Fibroblast of lung (primary cell): ENCODE measurements at places on chromosomes 7 and 10. TPM values are rescaled to one million over a fixed set of nuclear protein-coding genes. Genes with fewer than 3 reads are reported as not detected.

Gene SBDS
- total RNA-seq, result 80.9 and 118 TPM in 2 replicates

GRCh38 chr7:53205006-53205405, 169.6 kb downstream of the POM121L12 start:
- no peak overlapping the region for H3K4me3 ChIP-seq
- DNase-seq, result no peak
- H3K27ac ChIP-seq, result no peak overlapping the region
- H3K4me1 ChIP-seq, result no peaks in the 10 kb centered on the region
- no peaks in the 10 kb centered on the region for H3K36me3 ChIP-seq

Gene CEP55
- total RNA-seq, result 2.1 and 19.0 TPM in 2 replicates

- H3K4me1 ChIP-seq, result peaks cover 6% of the 10 kb centered on the region
- H3K27ac ChIP-seq, result no peak overlapping the region
- no peak overlapping the region for H3K4me3 ChIP-seq
- H3K27me3 ChIP-seq, result no peaks in the 10 kb centered on the region
- no peaks in the 10 kb centered on the region for H3K36me3 ChIP-seq
These were observed 11.5 kb upstream of the SGMS1 start for GRCh38 chr10:50635286-50635685.

DNA sequence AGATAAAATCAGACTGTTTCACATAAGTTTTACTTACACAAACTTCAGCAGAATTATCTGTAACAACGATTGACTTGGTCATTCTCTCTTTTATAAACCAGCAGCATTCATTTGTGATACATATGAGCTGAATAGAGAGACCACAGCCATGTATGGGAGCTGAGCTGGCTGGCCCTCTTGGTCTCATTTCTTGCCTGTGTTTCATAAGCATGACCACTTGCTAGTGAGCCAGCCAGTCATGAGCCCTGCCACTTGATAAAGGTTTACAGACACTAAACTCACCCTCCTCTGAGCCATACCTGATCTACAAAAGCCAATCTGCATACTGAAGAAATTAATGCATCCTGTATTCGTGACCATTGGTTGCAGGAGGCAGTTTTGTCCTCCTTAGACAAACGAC, 82.1 kb downstream of the PKD1L1 start:
- peak; percentile 26 for DNase-seq
- no peaks in the 10 kb centered on the region for H3K4me1 ChIP-seq
- H3K27me3 ChIP-seq, result peaks cover 6% of the 10 kb centered on the region
- no peaks in the 10 kb centered on the region for H3K36me3 ChIP-seq
- H3K4me3 ChIP-seq, result no peak overlapping the region
- H3K27ac ChIP-seq, result no peak overlapping the region

GRCh38 chr7:121603886-121604285, 207.8 kb upstream of the FAM3C start:
- H3K36me3 ChIP-seq, result no peaks in the 10 kb centered on the region
- no peaks in the 10 kb centered on the region for H3K27me3 ChIP-seq
- no peaks in the 10 kb centered on the region for H3K4me1 ChIP-seq

DNA sequence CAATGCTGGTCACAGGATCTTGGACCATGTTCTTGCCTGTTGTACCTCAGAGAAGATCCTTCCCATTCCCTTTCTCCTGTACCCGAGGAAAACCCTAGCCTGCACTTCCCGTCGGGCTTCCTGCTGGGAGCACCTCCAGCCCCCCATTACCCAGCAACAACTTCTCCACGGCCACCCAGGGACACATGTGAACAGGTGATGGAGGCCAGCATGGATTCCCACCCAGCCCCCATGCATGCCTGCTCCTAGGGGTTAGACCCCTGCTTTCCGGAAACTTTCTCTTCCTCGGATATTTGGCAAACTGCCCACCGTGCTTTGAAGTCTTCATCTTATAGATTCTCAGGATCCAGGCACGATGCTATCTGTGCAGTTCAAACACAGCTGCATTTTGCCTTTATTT, 67.3 kb downstream of the CALML3 start:
- H3K27me3 ChIP-seq, result no peaks in the 10 kb centered on the region
- H3K4me3 ChIP-seq, result no peak overlapping the region
- no peak overlapping the region for H3K27ac ChIP-seq
- peaks cover 10% of the 10 kb centered on the region for H3K4me1 ChIP-seq

Gene COL17A1
- under 0.01 TPM in 1 of 2 replicates, not detected in the other for total RNA-seq

DNA sequence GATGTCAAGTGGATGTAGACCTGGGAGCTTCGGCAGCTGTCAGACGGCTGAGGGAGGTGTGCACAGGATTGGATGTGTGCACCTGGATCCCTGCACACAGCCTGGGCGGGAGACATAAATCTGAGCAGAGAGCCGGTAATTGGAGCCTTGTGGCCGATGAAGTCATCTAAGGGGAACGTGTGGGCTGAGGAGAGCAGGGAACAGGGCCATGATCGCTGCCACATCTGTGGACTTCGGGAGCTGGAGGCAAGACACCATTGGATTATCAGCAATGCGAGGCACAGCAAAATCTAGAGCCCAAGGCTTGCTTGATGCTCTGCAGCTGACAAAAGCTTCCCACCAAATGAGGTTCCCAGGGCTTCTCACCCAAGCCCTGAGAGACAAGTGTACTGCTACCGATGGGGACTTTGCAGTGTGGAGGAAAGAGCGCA, 147.7 kb downstream of the PTPN20 start:
- H3K4me1 ChIP-seq, result peaks cover 4% of the 10 kb centered on the region
- DNase-seq, result no peak
- no peak overlapping the region for H3K4me3 ChIP-seq
- H3K27ac ChIP-seq, result no peak overlapping the region
- no peaks in the 10 kb centered on the region for H3K36me3 ChIP-seq
- no peaks in the 10 kb centered on the region for H3K27me3 ChIP-seq

Gene TRIM50
- not detected in 2 replicates for total RNA-seq

Gene FAM25C
- total RNA-seq, result not detected in 2 replicates

GRCh38 chr10:102419269-102420180, 940 bp upstream of the PSD start:
- H3K36me3 ChIP-seq, result peaks cover 9% of the 10 kb centered on the region
- DNase-seq, result peak; percentile 17
- peaks cover 24% of the 10 kb centered on the region for H3K27me3 ChIP-seq

- peak overlapping the region; percentile 58 for H3K27ac ChIP-seq
- H3K27me3 ChIP-seq, result no peaks in the 10 kb centered on the region
- DNase-seq, result peak; percentile 71
These were observed 153.2 kb upstream of the LYZL2 start for GRCh38 chr10:30782537-30783461.

DNA sequence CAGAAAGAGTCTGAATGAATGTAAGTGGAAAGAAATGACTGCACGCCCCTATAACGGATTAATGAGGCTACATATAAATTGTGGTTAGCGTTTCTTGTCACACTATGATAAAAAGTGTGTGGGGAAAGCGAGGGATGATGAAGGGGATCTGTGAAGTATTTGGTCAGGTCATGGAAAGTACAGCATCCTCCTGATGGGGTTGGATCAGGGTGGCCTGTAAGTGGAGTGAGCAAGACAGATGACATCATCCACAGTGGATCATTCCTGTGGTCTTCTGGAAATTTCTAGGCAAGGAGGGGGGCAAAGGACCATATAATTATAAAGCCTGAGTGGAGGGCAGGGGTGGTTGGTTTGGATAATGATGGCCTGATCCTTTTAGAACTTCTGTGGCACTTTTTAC, 606.0 kb downstream of the INHBA start:
- peaks cover 11% of the 10 kb centered on the region for H3K4me1 ChIP-seq
- H3K4me3 ChIP-seq, result no peak overlapping the region
- H3K27ac ChIP-seq, result peak overlapping the region; percentile 94
- peak; percentile 93 for DNase-seq
- no peaks in the 10 kb centered on the region for H3K27me3 ChIP-seq
- H3K36me3 ChIP-seq, result no peaks in the 10 kb centered on the region

DNA sequence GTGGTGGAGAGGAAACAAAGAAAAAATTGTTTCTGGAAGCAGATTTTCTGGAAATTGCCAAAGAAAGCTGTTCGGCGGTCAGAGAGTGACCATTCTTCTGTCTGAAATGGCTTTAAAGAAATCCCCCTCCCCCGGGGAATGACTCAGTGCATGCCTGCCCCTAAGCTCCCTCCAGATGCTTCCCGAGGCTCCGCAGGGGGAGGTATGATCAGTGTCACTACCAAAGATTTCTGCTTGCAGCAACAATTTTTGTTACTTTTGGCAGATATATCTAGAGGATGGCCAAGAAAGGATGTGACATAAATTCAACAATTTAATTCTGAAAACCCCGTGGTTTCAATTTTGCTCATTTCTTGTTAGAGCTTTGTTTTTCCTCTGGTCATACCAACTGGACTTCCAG, 163.9 kb downstream of the JCAD start:
- peak; percentile 93 for DNase-seq
- no peaks in the 10 kb centered on the region for H3K27me3 ChIP-seq
- peak overlapping the region; percentile 12 for H3K4me3 ChIP-seq
- H3K27ac ChIP-seq, result no peak overlapping the region
- no peaks in the 10 kb centered on the region for H3K36me3 ChIP-seq
- H3K4me1 ChIP-seq, result peaks cover 2% of the 10 kb centered on the region

DNA sequence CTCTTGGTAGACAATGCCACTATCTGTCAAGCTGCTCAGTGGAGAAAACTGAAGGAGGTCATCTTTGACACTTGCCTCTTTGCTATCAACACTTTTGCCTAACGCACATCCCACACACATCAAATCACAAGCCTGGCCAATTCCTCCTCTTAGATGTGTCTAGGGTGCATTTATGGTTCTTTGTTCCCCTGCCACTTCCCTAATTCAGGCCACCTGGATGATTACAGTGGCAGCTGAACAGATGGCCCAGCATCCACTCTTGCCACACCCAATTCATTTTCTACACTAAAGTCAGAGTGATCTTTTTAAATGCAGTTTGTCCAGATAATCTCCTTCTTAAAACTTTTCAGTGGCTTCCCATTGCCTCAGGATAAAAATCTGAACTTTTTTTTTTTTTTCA, 58.6 kb downstream of the LAMB4 start:
- DNase-seq, result no peak
- H3K36me3 ChIP-seq, result no peaks in the 10 kb centered on the region
- no peak overlapping the region for H3K27ac ChIP-seq
- H3K27me3 ChIP-seq, result no peaks in the 10 kb centered on the region
- no peak overlapping the region for H3K4me3 ChIP-seq

Gene TRPV5
- not detected in 2 replicates for total RNA-seq

Gene LRRD1
- total RNA-seq, result under 0.01 and 0.17 TPM in 2 replicates

GRCh38 chr10:72319416-72320254, 35.1 kb downstream of the DNAJB12 start:
- H3K27ac ChIP-seq, result peak overlapping the region; percentile 92
- peak; percentile 94 for DNase-seq
- H3K4me3 ChIP-seq, result no peak overlapping the region
- H3K27me3 ChIP-seq, result no peaks in the 10 kb centered on the region
- H3K4me1 ChIP-seq, result peaks cover 46% of the 10 kb centered on the region

DNA sequence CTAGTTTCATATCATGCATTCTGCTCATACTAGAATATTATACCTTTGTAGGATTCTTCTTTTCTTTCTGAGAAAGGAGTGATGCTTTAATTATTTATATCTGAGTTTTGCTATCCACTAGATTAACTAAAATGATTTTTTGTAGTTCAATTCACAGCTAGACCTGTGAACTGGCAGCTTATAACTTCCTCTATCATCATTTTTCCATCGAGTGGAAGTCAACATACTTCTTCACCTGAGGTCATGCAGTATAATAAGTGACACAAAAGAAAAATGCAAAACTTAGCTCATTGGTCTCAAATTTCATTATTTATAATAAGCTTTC, 8.0 kb downstream of the LRRN3 start:
- H3K4me3 ChIP-seq, result no peak overlapping the region
- H3K27me3 ChIP-seq, result no peaks in the 10 kb centered on the region
- H3K4me1 ChIP-seq, result peaks cover 2% of the 10 kb centered on the region
- H3K36me3 ChIP-seq, result no peaks in the 10 kb centered on the region
- H3K27ac ChIP-seq, result no peak overlapping the region

DNA sequence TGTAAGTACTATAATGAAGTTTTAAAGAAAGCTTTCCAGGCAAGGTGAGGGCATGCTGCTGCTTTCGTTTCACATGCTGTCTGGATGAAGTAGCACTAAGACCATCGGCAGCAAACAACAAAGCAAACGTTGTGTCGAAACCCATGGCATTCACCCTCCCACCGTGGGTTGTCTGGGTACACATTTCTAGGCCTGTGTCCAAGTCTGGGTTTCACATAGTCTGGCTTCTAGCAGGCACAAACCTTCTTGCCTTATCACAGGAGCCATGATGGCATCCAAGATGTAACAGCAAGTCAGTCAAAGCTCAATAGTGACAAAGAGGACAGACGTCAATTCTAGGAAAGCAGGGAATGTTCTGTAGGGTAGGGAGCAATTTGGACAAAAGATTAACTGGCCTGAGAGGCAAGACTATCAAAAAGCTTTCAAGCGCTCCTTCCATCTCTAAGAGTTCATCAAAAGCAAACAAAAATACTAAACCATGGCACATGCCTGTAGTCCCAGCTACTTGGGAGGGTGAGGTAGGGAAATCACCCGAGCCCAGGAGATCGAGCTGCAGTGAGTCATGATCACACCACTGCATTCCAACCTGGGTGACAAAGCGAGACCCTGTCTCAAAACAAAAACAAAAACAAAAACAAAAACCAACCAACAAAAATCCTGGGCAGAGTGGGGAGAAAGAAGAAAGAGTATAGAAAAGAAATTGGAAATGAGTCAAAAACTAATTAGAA, 42.7 kb downstream of the PAXIP1 start:
- DNase-seq, result no peak
- no peak overlapping the region for H3K4me3 ChIP-seq
- no peak overlapping the region for H3K27ac ChIP-seq
- peaks cover 7% of the 10 kb centered on the region for H3K36me3 ChIP-seq

- H3K27ac ChIP-seq, result no peak overlapping the region
- no peaks in the 10 kb centered on the region for H3K4me1 ChIP-seq
- H3K27me3 ChIP-seq, result no peaks in the 10 kb centered on the region
- H3K4me3 ChIP-seq, result no peak overlapping the region
- H3K36me3 ChIP-seq, result no peaks in the 10 kb centered on the region
These were observed 66.8 kb downstream of the ZNF503 start for GRCh38 chr10:75334720-75335119.

DNA sequence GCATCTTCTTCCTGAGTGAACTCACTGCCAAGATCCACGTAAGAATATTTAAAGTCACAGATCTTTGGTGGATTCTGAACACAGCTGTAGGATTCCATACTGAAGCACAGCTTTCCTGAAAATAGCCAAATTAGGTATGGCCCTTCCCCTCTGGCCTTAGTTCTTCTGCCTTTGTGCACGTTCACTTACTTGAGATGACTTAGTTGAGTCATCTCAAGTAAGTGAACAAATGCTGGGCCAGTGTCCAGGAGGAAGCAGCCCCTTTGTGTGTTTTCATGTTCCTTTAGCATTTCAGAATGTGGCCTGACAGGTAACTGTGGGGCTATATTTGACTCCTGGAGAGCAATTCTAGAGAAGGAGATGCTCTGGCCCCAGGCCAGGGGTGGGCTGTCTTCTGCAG, 51.5 kb downstream of the CCNY start:
- H3K36me3 ChIP-seq, result no peaks in the 10 kb centered on the region
- no peak overlapping the region for H3K27ac ChIP-seq
- no peaks in the 10 kb centered on the region for H3K27me3 ChIP-seq
- H3K4me3 ChIP-seq, result no peak overlapping the region

GRCh38 chr7:75866489-75867389, 12.1 kb upstream of the RHBDD2 start:
- H3K27me3 ChIP-seq, result no peaks in the 10 kb centered on the region
- no peaks in the 10 kb centered on the region for H3K36me3 ChIP-seq
- peaks cover 3% of the 10 kb centered on the region for H3K4me1 ChIP-seq
- peak; percentile 50 for DNase-seq
- H3K4me3 ChIP-seq, result no peak overlapping the region
- H3K27ac ChIP-seq, result no peak overlapping the region
